ENCODE measurements at places on chromosomes 2 and 18.

DNA sequence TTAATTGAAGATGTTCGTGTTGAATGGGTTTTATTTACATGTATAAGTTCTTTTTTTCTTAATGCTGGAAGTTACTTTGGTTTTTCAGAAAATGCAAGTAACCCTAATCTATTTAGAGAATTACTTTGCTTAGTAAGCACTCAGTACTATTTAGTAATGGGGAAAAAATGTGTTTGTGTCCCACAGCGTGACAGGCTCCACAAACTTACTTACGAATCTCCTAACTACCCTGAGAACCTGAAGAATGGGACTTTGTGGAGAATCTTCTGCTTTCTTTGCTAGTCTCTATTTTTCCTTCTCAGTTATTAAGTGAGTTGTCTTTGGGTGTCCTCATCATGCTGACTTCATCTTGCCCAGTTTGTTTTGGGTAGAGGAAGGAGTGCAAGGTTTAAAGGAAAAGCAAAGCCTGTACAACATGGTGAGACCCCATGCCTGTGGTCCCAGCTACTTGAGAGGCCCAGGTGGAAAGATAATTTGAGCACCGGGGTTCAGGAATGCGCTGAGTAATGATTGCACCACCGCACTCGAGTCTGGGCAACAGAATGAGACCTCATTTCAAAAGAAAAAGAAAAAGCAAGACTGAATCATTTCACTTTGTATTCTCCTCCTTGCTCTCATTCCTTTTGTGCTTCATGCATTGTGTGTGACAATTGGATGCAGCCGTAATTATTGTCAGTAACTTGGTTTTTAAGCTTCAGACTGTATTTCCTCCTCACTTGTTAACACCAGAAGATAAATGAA is 10.2 kb downstream of the NEDD4L start:
- DNase-seq: no peak

DNA sequence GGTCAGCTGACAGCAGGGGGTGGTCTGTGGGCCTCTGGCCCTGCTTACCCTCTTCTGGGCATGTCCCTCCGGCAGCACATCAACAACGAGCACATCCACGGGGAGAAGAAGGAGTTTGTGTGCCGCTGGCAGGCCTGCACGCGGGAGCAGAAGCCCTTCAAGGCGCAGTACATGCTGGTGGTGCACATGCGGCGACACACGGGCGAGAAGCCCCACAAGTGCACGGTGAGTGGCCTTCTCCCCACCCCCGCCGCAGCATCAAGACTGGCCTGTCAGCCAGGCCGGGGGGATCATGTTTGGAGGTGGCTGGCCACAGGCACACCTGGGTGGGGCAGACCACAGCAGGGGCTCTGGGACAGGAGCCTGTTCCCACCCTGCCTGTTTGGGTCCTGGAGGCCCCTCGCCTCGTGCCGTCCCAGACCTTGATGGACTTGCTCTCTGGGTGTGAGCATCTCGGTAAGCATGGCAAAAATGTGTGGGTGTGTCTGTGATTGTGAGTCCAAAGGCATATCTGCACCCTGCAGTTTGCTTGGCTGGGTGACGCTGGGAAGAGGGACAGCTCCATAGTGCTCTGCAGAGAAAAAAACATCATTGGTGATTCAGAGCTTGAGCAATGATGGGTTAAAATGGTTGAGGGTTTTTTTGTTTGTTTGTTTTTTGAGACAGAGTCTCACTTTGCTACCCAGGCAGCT is 242.8 kb downstream of the GLI2 start:
- DNase-seq: no peak

DNA sequence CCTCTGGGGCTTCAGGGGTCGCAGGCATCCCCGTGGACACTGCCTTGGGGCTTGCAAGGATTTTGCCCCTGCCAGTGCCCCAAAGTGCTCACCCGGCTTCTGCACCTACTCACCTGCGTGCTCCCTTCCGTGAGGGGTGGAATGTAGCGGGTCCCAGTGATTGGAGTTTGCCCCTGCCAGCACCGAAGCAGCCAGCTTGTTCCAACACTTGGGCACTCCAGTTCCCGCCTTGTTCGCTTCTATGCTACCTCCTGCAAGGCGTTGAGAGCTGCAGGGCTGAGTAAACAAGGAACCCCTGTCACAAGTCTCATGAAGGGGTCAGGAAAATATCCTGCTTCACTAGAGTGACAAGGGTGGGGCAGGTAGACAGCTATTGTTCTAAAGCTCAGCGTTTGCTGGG is 631.5 kb downstream of the EPHA4 start:
- DNase-seq: no peak

GRCh38 chr2:23513872-23514793 is 129.2 kb downstream of the KLHL29 start:
- DNase-seq: no peak

- no peak for DNase-seq
Observed at GRCh38 chr2:19933351-19933981, 31.7 kb upstream of the TTC32 start.

GRCh38 chr2:164784376-164784775 is 57.2 kb downstream of the COBLL1 start:
- no peak for DNase-seq

DNA sequence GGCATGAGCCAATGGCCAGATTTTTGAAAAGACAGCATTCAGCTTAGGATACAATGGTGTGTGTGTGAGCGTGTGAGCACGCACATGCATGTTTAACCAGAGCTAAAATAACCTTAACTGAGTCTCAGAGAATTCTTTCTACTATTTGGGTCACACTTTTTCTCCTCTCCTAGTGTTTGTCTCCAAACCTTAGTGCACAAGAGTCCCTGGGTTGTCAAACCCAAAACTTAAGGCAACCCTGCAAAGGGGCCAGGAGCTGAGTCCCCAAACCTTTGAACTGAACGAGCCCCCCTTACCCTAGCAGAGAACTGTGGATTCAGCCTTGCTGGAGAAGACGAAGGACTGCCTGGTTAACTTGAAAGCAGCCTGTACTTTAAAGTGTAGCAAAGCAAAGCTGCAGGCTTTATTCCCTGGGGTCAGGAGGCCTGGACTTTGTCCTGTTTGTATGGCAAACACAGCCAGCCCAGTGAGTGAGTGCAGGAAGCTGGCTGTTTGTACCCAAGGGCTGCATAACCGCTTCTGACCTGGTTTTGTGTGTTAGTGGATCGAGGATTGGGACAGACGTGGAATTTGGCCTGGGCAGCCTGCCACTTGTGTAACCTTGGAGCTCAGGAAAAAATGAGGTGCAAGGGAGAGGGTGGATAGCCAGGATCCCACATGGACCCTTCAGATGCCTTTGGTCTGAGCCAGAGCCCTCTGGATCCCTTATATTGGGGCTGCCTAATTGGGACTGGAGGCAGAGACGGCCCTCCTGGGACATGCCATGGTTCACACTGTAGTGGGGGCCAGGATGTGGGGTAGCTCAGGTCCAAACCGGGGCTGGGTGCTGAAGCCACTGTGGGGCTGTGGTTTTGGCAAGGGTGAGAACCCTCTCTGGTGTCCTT is 6.4 kb upstream of the PSMD1 start:
- DNase-seq: no peak

DNA sequence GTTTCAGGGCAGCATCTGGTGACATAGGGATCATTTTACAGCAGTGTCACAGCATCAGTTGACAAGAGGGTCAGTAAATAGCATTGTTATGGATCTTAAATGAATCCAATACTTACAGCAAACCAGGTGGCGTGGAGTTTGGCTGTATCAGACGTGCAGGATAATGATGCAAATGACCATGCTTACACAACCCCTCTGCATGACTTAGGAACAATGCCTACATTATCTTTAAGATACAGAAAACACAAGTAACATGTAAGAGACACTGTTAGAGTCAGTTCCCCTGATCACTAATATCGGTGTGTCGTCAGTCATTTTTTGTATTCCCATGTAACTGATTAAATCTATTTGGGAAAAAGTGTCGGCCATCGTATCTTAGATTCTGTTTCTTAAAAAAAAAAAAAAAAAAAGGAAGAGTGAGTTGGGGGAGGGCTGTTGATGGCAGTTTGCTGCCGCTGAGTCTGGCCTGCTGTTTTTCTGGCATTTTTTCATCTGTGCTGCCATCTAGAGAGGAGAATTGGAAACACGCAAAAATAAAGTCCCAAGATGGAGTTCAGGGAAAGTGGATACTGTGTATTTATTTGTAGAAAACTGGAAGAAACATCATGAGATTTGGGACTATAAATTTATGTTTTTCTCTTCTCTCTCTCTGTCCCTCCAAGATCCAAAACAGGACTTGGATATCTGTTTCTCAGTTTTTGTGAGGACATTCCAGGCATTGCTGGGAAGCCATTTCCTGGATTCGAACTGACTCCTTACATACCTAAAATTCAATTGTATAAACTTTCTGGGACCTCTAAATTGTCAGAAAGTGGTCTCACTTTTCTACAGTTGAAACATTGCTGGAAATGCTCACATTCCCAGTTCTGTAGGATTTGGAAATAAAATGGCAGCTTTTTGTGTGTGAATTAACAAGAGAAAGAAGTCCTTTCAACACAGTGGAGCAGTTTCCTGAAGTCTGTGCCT is 60.3 kb upstream of the AGPS start:
- no peak for DNase-seq

DNA sequence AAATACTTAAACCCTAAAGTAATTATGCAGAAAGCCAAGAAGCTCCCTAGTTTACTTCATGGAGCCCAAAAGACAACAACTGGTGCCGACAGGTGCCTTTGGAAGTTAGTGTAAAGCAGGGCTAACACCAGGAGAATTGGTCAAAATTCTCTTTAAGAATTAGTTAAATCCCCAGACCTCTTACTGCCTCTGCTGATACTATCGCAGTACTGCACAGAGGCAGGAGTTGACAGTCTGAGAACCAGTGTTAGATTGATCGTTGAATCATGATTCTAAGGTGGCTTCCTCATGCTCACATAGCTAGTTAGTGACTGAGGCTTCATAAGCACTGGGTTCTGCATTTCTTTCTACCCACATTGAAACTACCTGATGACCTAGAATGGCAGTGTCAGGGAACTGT is 445.0 kb downstream of the XIRP2 start:
- DNase-seq: no peak
